ENCODE measurements at places on chromosomes 4 and X.

GRCh38 chrX:103741879-103742278, 31.2 kb downstream of the TMEM31 start:
- DNase-seq, result no peak

DNA sequence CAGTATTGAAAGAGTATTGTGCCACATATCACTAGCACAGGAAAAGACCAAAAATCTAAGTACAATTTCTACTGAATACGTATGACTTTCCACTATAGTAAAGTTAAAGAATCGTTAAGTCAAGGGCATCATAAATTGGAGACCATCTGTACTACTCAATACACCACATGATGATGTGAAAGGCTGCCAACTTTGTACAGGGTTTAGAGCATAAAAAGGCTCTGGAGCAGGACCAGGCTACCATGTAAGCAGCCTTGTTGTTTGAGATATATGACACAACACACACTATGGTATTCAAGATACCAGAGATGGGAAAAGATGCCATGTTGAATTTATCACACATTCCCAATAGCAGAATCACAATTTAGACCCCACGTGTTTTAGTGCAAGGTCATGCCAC, 294.9 kb upstream of the TRPC5 start:
- DNase-seq, result no peak

DNA sequence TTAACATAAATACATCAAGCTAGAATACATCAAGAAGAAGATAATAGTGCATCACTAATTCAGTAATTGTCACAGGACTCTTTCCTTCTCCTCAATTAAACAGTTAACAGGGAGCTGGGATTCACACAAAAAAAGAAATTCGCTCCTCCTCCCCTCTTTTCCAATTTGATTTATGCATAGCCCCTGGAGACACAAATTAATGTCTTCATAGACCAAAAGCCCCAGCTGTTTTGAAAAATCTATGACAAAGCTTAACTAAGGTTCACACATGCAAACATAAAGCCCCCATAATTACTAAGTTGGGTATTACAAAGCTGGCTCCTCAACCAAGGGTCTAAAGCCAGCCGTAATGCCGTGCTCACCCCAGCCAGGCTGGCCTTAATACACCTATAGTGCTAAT, 61.2 kb downstream of the ENOX2 start:
- DNase-seq, result no peak

- DNase-seq, result no peak
Observed at GRCh38 chr4:173414456-173414855, 15.5 kb upstream of the SCRG1 start.

- DNase-seq, result no peak
Observed at GRCh38 chr4:123709336-123709735, 312.7 kb downstream of the SPRY1 start.

DNA sequence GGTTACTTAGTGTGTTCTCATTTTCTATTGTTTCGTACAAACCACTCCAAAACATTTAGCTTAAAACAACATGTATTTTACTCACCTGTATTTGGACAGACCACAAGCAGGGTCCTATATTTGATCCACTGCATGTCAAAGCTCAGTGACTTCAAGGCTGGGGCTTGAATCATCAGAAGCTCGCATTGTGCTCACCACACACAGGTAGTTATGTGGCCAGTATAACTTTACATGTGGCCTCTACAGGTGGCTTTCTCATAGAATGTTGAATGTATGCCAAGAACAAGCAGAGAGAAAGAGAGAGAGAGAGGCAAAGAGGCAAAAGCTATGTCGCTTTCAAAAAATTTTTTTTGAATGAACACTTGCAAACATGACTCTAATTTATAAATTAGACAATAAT, 107.6 kb downstream of the QRFPR start:
- DNase-seq, result no peak

DNA sequence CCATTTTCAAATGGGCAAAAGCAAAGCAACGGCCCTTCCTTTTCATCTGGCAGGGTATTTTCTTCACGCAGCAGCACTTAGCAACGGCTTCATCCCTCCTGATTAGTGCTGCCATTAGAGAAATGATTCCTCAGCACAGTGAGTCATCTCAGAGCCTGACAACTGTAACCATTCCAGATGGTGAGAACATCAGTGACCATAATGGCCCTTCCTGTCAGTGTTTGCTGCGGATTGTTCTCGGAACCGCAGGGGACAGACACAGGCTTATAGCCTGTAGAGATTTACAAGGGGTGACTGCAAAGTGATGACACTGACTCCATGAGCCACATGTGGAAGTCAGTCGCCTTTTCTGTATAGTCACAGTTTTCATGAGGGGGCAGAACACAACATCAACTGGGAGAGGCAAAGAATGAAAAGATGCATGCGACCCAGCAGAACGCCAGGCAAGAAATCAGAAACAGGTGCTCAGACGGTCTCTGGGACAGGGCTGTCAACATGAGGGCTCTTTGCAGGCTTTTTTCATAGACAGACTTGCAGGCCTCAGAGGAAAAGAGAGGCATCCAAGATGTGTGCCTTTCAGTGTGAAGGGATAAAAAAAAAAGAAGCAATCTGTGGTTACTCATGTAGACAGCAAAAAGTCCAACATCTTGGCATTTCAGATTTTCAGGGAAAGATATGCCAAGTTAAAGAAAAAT, 69.9 kb upstream of the FBXW7 start:
- DNase-seq, result no peak

GRCh38 chr4:16124232-16124631, 40.4 kb upstream of the PROM1 start:
- no peak for DNase-seq

DNA sequence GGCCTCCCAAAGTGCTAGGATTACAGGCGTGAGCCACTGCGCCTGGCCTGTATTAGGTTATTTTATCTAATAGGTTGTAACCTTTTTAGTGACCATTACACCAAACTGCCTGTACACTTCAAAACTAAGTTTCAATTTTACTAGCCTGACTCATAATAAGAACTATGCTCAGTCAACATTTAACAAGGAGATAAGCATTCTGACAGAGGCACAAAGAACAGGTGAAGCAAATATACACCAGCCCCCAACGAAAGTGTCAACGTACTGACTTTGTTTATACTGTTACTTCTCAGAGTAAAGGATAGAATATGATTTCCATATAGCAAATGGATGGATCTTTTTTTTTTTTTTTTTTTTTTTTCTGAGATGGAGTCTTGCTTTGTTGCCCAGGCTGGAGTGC, 62.8 kb downstream of the SHISA3 start:
- DNase-seq, result no peak

- no peak for DNase-seq
Observed at GRCh38 chrX:72038016-72038415, 93.7 kb downstream of the RTL5 start.

GRCh38 chr4:24743927-24744326, 51.4 kb upstream of the SOD3 start:
- DNase-seq, result no peak

- DNase-seq, result no peak
Observed at GRCh38 chrX:49308604-49309269, 5.3 kb downstream of the GAGE10 start.

GRCh38 chr4:43496188-43496587, 603.7 kb downstream of the GRXCR1 start:
- no peak for DNase-seq

- no peak for DNase-seq
Observed at GRCh38 chr4:82599336-82599735, 37.5 kb upstream of the TMEM150C start.

- DNase-seq, result no peak
Observed at GRCh38 chrX:10450229-10450958, 170.0 kb downstream of the MID1 start.

- DNase-seq, result no peak
Observed at GRCh38 chr4:94488670-94489069, 36.9 kb downstream of the PDLIM5 start.

- DNase-seq, result no peak
Observed at GRCh38 chrX:37010496-37010895, 2.3 kb downstream of the FAM47C start.

DNA sequence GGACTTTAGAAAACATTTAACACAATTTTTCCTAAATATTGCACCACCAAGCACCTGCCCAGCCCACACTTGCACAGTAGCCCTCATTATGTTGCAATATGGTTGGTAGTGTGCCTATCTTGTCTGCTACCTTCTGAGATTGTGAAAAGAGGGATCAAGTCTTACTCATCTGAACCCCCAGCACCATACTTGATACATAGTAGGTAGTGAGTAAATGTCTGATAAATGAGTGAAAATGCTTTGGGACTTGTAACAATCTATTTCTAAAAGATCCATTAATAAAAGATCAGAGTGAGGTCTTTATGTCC, 118.4 kb upstream of the MED14 start:
- no peak for DNase-seq

DNA sequence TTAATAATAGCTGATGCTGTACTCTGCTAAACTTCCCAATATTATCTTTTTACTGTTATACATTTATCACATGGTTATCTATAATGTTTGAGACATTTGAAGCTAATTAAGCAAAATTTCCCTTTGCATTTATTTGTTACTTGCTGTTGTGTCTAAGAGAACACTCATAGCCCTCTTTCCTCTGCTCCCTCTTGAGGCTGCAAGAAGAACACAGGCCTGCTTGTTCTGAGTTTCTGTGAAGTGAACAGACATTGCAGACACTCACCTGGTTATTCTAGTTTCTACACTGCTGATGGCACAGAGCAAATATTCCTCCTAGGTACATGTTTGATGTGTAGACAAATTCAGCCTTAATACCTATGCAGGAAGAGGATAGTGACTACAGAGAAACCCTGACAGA, 367.8 kb downstream of the GASK1B start:
- DNase-seq, result no peak

GRCh38 chr4:186651181-186651603, 72.5 kb downstream of the FAT1 start:
- no peak for DNase-seq

- DNase-seq, result no peak
Observed at GRCh38 chrX:134457708-134458107, 2.3 kb upstream of the HPRT1 start.

- no peak for DNase-seq
Observed at GRCh38 chr4:120057416-120057815, 9.2 kb downstream of the MAD2L1 start.

GRCh38 chr4:168699224-168699878, 202.5 kb downstream of the PALLD start:
- no peak for DNase-seq

GRCh38 chrX:17689971-17690409, 47.3 kb upstream of the SCML1 start:
- DNase-seq, result peak; percentile 33

DNA sequence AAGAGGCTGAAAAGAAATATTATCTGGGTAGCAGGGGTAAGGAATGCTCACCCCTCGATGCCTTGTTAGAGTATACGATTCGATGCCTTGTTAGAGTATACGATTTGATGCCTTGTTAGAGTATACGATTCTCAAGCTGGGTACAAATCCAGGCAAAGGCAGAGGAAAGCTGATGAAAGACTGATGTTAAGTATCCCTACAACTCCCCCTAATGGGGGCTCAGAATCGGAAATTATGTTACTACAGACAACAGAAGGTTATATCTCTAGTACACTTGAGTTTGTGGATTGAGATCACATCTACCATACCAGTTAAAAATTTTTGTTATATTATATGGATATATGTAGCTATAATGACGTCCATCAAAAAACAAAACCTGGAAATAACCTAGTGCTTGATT, 4.8 kb downstream of the LRRC66 start:
- DNase-seq, result no peak

DNA sequence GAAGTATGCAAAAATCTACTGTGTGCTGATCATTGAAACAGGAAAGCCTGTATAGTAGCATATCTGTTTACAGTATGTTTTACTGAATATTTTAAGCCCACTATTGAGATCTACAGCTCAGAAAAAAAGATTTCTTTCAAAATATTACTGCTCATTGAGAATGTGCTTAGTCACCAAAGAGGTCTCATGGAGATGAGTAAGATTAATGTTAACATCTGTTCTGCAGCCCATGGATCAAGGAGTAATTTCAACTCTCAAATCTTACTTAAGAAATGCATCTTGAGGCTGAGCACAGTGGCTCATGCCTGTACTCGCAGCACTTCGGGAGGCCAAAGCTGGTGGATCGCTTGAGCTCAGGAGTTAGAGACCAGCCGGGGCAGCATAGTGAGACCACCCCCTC, 3.3 kb downstream of the RNF4 start:
- no peak for DNase-seq

DNA sequence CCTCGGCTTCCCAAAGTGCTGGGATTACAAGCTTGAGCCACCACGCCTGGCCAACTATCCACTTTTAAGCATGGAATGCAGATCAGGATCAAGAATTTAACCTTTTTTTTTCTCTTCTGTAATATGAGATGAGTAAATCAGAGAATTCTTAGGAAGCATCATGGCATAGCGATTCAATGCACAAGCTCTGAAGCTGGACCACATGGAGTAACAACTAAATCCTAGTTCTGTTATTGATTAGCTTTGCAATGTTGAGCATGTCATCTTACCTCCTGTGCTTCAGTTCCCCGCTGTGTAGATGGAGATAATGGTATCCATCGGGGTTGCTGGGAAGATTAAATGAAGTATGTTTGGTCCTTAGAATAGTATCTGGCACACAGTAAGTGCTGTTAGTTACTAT, 1.9 kb upstream of the SNX25 start:
- no peak for DNase-seq

GRCh38 chr4:80263541-80264351, 2.7 kb upstream of the FGF5 start:
- DNase-seq, result no peak

GRCh38 chr4:121252224-121252806, 88.2 kb upstream of the TNIP3 start:
- DNase-seq, result peak; percentile 50

All from stimulated activated CD4-positive, alpha-beta T cell treated with anti-CD3 and anti-CD28 coated beads, TNF-alpha, amount 100 ng/mL, for 48 hours (primary cell).